Cardiac muscle cell (in vitro differentiated cells and primary cell): ENCODE measurements at places on chromosomes 1 and 21. TPM values are rescaled to one million over a fixed set of nuclear protein-coding genes. Genes with fewer than 3 reads are reported as not detected.

The PCP4L1 gene
- 0.14 and 0.21 TPM in 2 replicates for total RNA-seq

The TMPRSS15 gene
- total RNA-seq, result not detected in 2 replicates

GRCh38 chr1:218182455-218182854, 102.6 kb upstream of the RRP15 start:
- H3K27me3 ChIP-seq, result no peaks in the 10 kb centered on the region
- H3K4me3 ChIP-seq, result no peak overlapping the region
- DNase-seq, result no peak
- H3K4me1 ChIP-seq, result peaks cover 6% of the 10 kb centered on the region
- no peak overlapping the region for H3K27ac ChIP-seq

DNA sequence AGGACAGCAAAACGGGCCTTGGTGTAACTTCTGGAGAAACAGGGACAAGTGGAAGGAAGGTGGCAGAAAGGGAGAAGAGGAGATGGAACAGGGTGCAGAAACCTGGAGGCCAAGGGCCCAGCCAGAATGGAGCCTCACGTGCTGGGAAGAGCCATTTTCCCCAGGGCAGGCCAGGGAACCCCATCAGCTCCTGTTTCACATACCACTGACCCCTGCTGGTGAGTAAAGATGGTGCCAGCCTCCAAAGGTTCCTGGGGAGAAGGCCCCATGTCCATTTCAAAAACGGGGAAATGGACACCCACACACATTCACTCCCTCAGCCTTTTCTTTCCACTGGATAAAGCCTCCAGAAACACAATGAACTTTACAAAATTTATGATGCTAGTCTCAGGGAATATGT, 57.6 kb upstream of the JUN start:
- H3K27me3 ChIP-seq, result peaks cover 2% of the 10 kb centered on the region
- no peak for DNase-seq
- no peaks in the 10 kb centered on the region for H3K4me1 ChIP-seq
- no peak overlapping the region for H3K4me3 ChIP-seq

DNA sequence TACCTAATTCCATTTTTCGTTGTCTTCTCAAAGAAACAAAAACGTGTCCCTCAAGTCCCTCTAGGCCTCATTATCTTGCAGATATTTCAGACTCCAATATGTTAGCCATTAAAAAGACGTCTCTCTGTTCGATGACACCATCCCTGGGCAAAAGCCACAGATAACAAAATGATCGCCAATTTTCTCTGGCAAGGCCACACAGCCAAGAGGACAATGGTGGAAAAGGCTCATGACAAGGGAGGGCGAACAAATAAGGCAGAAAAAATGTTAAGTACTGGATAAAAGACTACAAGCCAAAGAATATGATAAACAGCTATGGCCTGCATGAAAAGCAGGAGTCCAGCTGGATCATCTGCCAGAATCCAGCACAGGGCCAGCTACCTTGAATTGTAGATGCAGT, 82.9 kb downstream of the TBX15 start:
- no peak overlapping the region for H3K27ac ChIP-seq
- no peaks in the 10 kb centered on the region for H3K36me3 ChIP-seq
- H3K27me3 ChIP-seq, result peaks cover 3% of the 10 kb centered on the region
- H3K4me3 ChIP-seq, result no peak overlapping the region
- DNase-seq, result no peak
- H3K4me1 ChIP-seq, result no peaks in the 10 kb centered on the region

DNA sequence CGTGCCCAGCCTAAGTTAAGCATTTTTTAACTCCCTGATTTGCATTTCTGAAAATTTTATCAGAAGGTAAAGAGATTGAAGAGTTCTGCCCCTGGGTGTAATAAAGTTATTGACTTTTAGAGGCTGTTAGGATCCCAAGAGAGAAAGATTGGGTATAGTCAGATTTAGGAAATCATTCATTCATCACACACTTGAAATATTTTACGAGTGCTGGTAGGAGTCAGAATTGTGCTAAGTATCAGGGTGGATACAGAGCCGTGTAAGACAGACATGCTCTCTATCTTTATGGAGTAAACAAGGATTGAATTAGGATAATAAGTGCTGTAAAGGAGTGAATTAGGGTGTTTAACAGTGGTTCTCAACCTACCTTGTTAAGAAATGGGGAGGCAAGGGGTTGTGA, 3.0 kb downstream of the SZT2 start:
- H3K27me3 ChIP-seq, result no peaks in the 10 kb centered on the region
- H3K36me3 ChIP-seq, result no peaks in the 10 kb centered on the region
- DNase-seq, result no peak
- no peak overlapping the region for H3K4me3 ChIP-seq
- peaks cover 5% of the 10 kb centered on the region for H3K4me1 ChIP-seq

- H3K4me3 ChIP-seq, result no peak overlapping the region
- H3K4me1 ChIP-seq, result peaks cover 28% of the 10 kb centered on the region
- H3K27ac ChIP-seq, result peak overlapping the region; percentile 71
- no peaks in the 10 kb centered on the region for H3K36me3 ChIP-seq
These were observed 3.6 kb upstream of the GPR61 start for GRCh38 chr1:109535971-109536491.

DNA sequence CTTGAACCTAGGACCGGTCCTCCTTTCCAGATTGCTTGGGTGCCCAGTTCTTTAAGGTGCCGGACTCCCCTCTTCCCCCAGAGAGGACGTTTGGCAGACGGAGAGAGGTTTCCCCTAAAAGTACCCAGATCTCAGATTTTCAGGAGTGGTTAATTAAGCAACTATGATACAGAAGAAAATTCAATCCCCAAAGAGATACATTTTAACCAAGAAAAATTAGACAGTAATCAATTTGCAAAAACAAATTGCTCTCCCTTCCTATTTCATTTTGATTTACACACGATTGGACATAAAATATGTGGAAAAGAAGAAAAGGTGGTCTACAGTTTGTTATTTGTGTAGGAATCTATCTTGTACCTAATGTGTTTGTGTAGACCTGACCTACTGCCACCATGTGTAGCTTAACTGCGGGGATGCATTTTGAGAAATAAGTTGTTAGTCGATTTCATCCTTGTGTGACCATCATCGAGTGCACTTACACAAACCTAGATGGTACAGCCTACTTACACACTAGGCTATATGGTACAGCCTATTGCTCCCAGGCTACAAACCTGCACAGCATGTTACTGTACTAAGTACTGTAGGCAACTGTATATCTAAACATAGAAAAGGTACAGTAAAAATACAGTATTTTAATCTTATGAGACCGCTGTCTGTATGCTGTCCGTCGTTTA, 755 bp downstream of the RPAP2 start:
- no peaks in the 10 kb centered on the region for H3K27me3 ChIP-seq
- no peak for DNase-seq
- H3K4me3 ChIP-seq, result peak overlapping the region; percentile 63
- peak overlapping the region; percentile 85 for H3K27ac ChIP-seq
- peaks cover 22% of the 10 kb centered on the region for H3K4me1 ChIP-seq
- peaks cover 19% of the 10 kb centered on the region for H3K36me3 ChIP-seq

DNA sequence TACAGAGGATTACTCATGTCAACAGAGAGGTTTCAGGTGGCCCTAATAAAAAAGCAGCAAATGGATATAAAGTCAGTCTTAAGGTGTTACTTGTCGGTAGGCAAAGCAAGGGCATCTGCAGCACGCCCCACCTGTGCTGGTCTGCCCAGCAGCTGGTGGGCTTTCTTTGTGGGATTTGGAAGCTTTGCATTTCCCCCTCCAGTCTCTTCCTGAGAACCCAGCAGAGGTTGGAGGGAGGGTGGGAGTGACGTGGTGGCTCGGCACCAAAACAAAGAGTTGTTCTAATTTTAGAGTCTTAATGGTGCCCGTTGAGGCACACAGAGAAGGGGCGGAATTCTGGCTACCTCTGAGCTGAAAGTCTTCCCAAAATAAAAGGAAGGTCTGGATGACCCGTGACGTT, 4.8 kb upstream of the PCBP3 start:
- H3K27ac ChIP-seq, result peak overlapping the region; percentile 54
- no peak overlapping the region for H3K4me3 ChIP-seq
- H3K27me3 ChIP-seq, result peaks cover 10% of the 10 kb centered on the region
- peaks cover 8% of the 10 kb centered on the region for H3K4me1 ChIP-seq
- DNase-seq, result no peak

- H3K36me3 ChIP-seq, result no peaks in the 10 kb centered on the region
- H3K4me1 ChIP-seq, result peaks cover 6% of the 10 kb centered on the region
- no peak overlapping the region for H3K4me3 ChIP-seq
- H3K27me3 ChIP-seq, result no peaks in the 10 kb centered on the region
- no peak overlapping the region for H3K27ac ChIP-seq
These were observed 49.9 kb downstream of the TMEM53 start for GRCh38 chr1:44624268-44624901.

- H3K27me3 ChIP-seq, result no peaks in the 10 kb centered on the region
- no peak overlapping the region for H3K27ac ChIP-seq
- no peak for DNase-seq
- H3K4me3 ChIP-seq, result no peak overlapping the region
These were observed 9.0 kb downstream of the TMEM200B start for GRCh38 chr1:29114654-29115053.

DNA sequence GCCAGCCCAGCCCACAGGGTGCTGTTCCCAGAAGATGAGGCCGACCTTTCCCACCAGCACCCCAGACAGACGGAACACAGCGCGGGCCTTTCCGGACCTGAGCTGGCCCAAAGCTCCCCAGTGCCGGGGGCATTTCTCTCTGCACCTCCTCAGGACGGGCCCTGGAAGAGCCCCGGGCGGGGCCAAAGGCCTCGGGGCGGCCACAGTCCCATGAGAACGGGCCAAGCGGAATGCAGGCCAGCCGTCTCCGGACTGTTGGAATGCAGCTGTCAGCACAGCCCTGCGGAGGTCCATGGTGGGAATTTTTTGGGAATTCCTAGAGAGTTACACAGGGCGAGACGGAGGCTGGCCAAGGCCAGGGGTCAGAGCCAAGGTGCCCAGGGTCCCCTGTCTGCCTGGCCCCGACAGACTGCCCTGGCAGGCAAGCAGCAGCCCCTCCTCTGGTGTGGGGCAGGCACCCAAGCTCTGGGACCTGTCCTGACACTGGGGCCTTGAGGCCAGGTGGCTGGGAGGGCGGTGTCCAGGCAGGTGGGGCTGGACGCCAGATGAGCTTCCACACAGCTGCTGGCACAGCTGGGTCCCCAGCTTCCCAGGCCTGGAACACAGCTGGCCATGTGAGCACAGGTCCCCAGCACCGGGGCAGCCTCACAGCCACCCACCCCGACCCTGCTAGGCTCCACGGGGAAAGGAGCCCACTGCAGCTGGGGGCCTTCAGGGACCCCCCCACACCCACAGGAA, 63.0 kb downstream of the MEGF6 start:
- no peaks in the 10 kb centered on the region for H3K27me3 ChIP-seq
- H3K36me3 ChIP-seq, result no peaks in the 10 kb centered on the region
- H3K4me3 ChIP-seq, result no peak overlapping the region
- DNase-seq, result peak; percentile 45
- H3K4me1 ChIP-seq, result peaks cover 9% of the 10 kb centered on the region

- no peak for DNase-seq
- H3K4me1 ChIP-seq, result no peaks in the 10 kb centered on the region
These were observed 97.4 kb upstream of the DUSP10 start for GRCh38 chr1:221839321-221839720.

- no peak overlapping the region for H3K4me3 ChIP-seq
- no peak overlapping the region for H3K27ac ChIP-seq
- no peaks in the 10 kb centered on the region for H3K36me3 ChIP-seq
- no peaks in the 10 kb centered on the region for H3K27me3 ChIP-seq
- DNase-seq, result no peak
- H3K4me1 ChIP-seq, result no peaks in the 10 kb centered on the region
These were observed 7.0 kb downstream of the CFAP45 start for GRCh38 chr1:159892944-159893343.

GRCh38 chr21:26011292-26011940, 159.2 kb downstream of the APP start:
- no peak for DNase-seq
- H3K27ac ChIP-seq, result peak overlapping the region; percentile 30
- no peaks in the 10 kb centered on the region for H3K27me3 ChIP-seq
- no peak overlapping the region for H3K4me3 ChIP-seq
- no peaks in the 10 kb centered on the region for H3K4me1 ChIP-seq
- no peaks in the 10 kb centered on the region for H3K36me3 ChIP-seq

DNA sequence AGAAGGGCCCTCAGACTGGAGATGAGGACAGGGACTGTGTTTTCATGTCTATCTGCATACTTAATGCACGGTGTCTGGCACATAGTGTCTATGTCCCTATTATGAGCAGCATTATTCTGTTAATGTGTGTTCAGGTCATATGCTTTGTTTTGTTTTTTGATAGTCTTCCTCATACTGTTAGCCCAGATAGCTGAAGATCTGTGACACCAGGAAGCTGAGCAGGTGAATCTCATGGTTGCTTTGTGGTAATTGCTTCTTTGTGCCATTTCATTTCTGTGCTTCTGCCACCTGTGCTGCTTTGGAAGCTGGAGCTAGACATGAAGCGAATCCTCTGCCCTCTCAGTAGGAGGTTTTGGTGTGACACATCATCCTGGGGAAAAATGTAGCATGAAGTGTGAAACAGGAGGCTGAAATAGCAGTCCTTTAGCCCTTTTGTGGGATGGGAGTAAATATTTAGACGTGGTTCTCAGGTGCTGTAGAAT, 15.8 kb downstream of the SMAP2 start:
- H3K27me3 ChIP-seq, result no peaks in the 10 kb centered on the region
- H3K36me3 ChIP-seq, result no peaks in the 10 kb centered on the region
- H3K4me3 ChIP-seq, result no peak overlapping the region
- DNase-seq, result no peak

DNA sequence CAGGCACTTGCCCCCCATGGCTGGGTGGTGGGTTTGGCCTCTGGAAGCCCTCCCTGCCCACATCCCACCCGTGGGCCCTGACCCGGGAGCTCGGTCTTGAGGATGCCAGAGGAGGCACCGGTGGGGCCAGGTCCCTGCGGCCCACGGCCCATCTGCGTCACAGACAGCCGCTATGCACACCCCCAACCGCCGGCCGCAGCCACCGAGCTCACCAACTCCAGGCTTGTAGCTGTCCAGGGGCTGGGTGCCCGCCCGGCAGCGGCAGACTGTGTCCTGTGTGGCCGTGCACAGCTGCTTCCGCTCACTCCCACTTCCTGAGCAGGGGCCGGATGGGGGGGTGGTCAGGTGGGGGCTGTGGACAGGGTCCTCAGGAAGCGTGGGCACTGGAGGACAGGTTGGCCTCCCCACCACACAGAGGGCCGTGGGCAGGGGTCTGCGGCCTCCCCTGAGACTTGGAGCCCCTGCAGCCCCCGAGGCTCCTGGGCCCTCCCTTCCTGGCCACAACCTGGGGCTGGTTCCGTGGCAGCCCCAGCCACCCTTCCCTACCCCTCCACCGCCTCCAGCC, 1.1 kb downstream of the TNFRSF4 start:
- H3K36me3 ChIP-seq, result peaks cover 5% of the 10 kb centered on the region
- no peak overlapping the region for H3K27ac ChIP-seq
- H3K4me1 ChIP-seq, result no peaks in the 10 kb centered on the region
- H3K27me3 ChIP-seq, result no peaks in the 10 kb centered on the region
- no peak overlapping the region for H3K4me3 ChIP-seq
- DNase-seq, result no peak

- no peak overlapping the region for H3K4me3 ChIP-seq
- H3K36me3 ChIP-seq, result no peaks in the 10 kb centered on the region
- H3K27me3 ChIP-seq, result no peaks in the 10 kb centered on the region
- DNase-seq, result no peak
These were observed 109.7 kb downstream of the TGFB2 start for GRCh38 chr1:218454700-218455282.
